A172 (cell line): ENCODE measurements at places on chromosomes 3 and 15. TPM values are rescaled to one million over a fixed set of nuclear protein-coding genes. Genes with fewer than 3 reads are reported as not detected.

- no peak for DNase-seq
Measured at GRCh38 chr3:52879581-52879980, 17.8 kb downstream of the STIMATE start.

The GPR62 gene
- total RNA-seq = not detected in 2 replicates

The BLOC1S6 gene
- total RNA-seq = 105 and 121 TPM in 2 replicates

DNA sequence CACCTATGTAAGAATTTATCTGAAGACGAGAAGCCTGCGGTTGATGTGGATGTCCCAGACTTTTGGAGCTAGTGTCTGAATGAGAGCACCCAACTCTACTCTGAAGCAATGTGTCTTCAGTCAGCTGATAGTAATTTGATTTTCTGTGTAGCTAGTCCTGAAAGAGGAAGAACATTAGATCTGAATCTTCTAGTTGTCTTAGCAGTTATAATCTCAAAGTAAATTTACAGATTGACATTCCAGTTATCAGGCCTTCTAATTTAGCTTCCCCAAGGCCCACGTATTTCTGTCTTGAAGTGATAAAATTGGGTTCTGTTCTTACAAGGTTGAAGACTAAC is 1.5 kb downstream of the TCAIM start:
- DNase-seq = no peak

DNA sequence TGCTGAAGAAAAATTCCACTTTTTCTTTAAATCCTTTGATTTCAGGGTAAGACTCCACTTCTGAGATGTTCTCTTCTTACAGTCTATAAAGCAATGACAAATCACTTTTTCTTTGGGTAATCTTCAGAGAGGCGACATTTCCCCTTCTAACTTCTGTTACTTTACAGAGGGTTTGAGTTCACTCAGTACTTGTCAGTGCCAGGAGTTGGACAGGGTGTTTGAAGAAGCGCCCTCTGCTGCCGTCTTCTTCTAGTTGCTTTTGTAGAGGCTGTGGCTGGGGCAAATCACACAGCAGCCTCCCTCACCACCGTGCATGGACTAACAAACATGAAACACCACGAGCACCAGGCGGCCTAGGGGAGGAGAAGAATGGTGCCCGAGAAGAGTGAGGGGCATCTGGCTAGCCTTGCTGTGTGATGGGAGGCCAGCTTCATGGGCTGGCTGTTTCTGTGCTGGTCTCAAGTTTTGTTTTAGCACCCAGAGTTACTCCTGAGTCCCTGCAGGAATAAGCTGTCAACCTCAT is at the start of gene CD80:
TSS of gene CD80 (minus strand) at position 174 of the 523 bp plus-strand sequence. CDS start 1,886 bp downstream, outside the sequence.
- DNase-seq = peak; percentile 26

DNA sequence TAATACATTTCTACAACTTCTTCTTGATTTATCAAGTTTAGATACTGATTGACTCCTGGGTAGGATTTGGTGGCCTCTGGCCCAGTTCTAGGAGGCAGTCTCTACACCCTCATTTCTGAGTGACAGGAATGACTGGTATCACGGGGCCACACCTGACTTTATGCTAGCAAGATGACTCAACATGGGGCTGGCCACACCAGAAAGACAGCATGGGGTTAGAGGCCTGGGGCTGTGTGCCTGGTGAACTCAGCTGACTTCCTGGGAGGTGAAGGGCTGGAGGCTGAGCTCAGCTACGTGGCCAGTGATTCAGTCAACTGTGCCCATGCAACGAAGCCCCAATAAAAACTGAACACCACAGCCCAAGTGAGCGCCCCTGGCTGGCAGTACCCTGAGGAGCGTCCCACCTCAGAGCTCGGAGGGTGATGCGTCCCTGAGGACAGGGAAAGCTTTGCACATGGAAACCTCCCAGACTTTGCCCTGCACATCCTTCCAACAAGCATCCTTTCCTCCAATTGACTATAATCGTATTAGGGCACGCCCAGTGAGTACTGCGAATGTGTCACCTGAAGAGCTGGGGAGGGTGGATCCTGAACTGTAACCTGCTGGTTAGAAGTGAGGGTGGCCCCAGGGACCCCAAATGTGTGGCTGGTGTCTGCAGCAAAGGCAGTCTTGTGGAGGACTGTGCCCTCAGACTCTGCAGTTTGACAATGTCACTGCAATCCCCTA is 57.2 kb downstream of the NIPA2 start:
- peak; percentile 92 for DNase-seq

- no peak for DNase-seq
Measured at GRCh38 chr3:24631481-24631880, 136.8 kb upstream of the THRB start.

DNA sequence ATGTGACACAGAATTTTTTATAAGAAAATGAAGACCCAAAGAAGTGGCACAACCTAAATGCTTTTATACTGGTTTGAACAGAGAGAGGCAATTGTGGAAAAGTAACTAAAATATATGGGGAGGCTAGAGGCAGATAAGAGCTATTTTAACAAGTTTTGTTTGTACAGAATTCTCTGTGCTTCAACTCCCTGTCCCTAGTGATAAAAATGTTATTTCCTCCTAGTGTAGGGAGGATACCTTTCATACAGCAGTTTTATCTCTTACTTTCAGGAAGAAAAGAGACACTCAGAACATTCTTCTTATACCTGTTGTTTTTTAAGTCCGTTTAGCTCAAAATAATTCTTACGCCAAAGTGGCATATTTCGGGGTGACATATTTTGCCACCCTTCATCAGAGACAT is 21.2 kb upstream of the ZNF639 start:
- DNase-seq = no peak

The P2RY13 gene
- total RNA-seq = not detected in 2 replicates
